ENCODE measurements at places on chromosomes 2 and 18.

DNA sequence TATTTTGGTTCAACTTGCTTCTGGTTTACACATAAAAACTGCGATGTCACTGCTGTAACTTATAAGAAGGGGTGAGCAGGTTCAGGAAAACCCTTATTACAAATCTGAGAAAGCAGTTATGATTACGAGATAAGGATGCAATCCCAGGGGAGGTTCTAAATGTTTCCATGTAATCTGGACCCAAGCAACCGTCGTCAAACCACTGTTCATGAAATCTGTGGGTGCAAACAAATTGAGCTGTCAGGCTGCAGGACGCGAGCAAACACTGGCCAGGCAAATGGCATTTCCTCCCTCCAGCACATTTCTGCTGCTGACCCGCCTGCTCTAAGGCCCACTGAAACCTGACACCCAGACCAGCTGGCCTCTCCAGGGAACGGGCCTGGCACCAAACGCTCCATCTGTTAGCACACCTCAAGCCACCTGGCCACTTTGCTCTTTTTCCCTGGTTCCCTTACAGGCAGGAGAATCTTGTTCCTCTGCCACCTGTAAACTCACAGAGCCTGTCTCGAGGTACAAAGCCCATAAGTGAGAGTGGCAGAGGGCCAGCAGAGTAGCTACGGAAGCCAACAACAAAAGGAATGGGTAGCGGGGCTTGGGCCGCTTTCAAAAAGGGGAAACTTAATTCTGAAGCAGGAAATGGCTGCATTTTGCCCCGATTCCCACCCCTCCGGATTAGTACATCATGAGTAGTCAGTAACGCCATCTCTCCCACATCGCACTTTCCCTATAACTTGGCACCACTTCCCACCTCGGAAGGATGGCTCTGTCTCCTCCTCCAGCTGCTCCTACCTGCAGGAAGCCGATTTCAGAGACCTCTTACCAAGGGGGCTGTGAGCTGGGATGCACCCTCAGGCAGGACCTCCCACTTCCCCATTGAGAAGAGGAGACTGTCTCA lies 26.5 kb downstream of the CRACDL start:
- DNase-seq: peak; percentile 30

DNA sequence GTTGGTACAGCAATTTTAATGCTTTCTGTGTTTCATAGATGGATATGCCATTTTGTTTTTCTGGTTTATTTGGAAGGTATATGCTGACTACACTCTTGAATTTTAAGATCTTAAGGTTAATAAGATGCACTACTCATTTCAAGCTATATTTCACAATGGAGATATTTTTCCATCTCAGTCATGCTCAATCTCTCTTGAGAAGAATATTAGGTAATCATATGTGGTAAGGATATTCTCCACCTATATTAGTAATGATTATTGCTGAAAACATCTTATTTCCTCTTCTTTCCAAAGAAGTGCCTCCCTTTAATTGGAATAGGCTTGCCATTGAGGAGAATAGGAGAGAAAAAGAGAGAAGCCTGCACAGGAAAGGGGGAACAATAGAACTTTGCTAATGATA lies 40.1 kb downstream of the EPB41L3 start:
- no peak for DNase-seq

DNA sequence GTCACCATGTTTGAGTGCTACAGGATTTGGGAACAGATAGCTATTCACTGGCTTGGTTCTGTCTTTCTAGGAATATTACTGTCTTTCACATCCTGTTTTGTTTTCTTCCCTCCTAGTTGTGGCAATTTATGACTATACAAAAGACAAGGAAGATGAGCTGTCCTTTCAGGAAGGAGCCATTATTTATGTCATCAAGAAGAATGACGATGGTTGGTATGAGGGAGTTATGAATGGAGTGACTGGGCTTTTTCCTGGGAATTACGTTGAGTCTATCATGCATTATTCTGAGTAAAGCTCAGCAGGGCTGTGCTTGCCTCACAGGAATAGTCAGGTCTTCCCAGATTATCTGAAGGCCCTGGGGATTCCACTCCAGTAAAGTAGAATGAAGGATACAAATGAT lies 98.9 kb downstream of the ABI2 start:
- no peak for DNase-seq

DNA sequence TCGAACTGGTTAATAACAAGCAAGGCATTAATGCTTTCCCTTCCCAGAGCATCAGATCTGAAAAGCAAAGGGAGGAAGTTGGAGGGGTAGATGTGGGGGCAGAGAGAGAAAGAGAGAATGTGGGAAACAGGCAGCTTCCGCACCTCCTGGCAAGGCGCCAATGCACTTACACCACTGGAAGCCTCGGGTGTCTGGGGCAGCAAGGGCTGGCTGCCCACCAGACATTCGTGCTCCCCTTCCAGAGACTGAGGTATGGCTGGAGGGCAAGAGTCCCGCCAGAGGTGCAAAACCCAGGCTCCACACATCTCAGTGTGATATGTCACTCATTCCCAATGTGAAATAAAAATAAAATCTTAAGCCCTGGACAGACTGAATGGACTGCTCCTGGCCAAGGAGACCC lies 46.4 kb downstream of the TEX51 start:
- DNase-seq: no peak

GRCh38 chr2:148967578-148967977 lies 70.9 kb upstream of the LYPD6B start:
- no peak for DNase-seq

All from activated CD4-positive, alpha-beta T cell treated with anti-CD3 and anti-CD28 coated beads, Interleukin-10, Interleukin-2, amounts not matched to agents 100 ng/mL and 50 ng/mL, durations not matched to agents 16 hours and 8 hours (primary cell).